Uterus (tissue), 4 donors: ENCODE measurements at places on chromosomes 6 and 20.

GRCh38 chr6:135402311-135402710 lies 95.2 kb downstream of the AHI1 start:
- DNase-seq = no peak

DNA sequence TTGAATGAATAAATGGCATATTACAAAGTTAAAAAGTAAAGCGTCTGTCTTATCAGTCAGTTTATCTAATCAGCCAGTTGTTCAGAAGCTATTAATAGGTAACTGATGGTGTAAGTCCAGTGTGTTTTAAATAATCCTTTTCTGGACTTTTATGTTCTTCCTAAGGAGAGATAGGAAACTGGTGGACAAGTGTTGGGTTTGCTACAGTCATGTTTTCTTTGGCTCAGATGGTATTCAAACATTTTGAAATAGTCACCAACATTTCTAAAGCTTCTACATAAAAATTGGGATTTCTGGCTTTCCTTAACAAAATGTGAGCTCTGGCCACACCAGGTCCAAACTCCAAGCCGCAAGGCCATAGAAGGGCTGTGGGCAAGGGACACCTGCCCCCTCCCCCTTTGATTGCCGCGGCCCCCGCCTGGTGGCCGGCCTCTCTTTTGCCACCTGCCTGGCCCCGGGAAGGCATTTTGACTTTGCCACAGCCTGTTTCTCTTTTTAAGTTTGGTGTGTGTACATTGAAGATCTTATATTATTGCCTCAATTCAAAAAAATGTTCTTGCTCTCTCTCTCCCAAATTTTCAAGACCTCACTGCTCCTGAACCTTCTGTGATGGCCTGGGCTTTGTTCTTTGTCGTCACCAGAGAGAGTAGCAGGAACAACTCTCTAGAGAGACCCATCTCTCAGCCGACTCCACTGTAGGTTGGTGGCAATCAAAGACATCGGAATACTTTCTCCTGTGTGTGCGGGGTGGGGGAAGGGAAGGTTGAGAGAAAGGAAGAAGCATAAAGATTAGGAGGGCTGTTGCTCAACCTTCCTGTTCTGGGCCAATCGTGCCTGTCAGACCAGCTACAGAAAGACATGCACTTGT lies 84.0 kb upstream of the ZNF217 start:
- peak; percentile 22 for DNase-seq

DNA sequence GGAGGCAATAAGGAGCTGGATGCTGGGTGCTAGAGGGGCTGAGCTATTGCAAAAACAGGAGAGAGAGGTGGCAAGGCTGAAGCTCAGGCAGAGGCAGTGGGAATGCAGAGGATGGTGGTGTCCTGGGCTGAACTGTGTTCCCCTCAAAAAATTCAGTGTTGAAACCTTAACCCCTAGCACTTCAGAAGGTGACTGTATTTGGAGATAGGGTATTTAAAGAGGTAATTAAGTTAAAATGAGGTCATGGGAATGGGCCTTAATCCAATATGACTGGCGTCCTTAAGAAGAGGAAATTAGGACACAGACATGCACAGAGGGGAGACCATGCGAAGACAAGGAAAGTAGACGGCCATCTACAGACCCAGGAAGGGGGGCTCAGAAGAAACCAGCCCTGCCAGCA lies 11.5 kb upstream of the MMP9 start:
- no peak for DNase-seq

- DNase-seq = no peak
Observed at GRCh38 chr6:137471986-137472385, 22.2 kb downstream of the OLIG3 start.

- DNase-seq = no peak
Observed at GRCh38 chr6:41042226-41043055, at the start of gene TSPO2. TSS of gene TSPO2 (plus strand) at chr6:41042467. CDS start at chr6:41042986, 519 bp downstream.

DNA sequence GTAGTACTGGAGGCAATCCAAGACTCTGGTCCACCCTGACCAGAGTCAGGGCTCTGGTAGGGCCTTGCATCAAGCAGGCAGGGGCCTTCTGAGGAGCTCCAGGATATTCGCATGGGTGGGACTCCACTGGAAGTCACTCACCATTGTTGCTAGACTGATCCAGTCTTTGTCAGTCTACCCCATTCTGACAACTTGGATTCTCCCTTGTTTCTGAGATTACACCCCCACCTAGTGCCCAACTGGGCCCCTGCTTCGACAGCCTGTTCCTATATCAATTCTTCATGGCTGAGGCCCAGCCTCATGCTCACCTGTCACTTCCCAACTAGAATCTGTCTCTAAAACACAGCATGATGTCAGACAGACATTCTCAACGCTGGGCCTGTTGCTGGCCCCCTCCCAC lies 5.2 kb downstream of the SLC35D3 start:
- no peak for DNase-seq

GRCh38 chr6:108779536-108780275 lies 68.5 kb upstream of the ARMC2 start:
- DNase-seq = no peak

- peak; percentile 62 for DNase-seq
Observed at GRCh38 chr6:28657769-28658465, 132.2 kb downstream of the GPX5 start.

GRCh38 chr6:44073612-44074438 lies 53.4 kb downstream of the MRPL14 start:
- no peak for DNase-seq

DNA sequence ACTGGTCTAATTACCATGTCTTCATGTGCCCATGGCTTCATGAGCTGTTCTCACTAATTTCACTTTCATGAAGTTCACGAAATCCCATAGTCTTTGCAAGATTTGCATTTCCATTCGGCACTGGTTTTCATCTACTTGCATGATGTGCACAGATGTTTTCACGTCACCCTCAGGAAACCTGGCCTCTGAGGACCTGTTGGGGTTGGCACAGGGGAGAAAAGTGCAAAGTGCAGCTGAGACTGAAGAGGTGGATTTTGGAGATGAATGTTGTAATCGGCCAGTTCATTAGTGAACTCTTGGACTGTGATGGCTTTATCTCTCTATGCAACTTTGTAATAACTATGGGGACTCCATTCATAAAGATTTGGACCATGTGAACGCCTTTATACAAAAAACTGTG lies 80.2 kb upstream of the SULF2 start:
- no peak for DNase-seq

DNA sequence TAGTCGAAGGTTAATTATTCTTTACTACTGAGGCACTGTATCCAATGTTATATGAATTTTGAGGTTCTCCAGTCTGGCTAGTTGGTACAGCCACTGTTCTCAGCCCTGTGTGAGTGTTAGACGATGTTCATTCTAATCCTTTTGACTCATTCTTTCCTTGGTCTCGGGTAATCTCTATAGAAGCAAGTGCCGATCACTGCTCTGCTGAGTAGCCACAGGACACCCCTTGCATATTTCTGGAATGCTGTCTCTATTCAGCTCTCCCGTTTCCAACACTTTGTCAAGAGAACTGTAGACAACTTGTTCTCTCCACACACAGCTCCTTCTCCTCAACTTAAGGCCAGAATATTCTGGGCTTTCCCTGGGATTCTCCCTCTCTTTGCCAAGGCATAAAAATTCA lies 42.4 kb upstream of the PLCB1 start:
- no peak for DNase-seq

GRCh38 chr20:605237-605636 lies 4.9 kb downstream of the TCF15 start:
- DNase-seq = no peak

DNA sequence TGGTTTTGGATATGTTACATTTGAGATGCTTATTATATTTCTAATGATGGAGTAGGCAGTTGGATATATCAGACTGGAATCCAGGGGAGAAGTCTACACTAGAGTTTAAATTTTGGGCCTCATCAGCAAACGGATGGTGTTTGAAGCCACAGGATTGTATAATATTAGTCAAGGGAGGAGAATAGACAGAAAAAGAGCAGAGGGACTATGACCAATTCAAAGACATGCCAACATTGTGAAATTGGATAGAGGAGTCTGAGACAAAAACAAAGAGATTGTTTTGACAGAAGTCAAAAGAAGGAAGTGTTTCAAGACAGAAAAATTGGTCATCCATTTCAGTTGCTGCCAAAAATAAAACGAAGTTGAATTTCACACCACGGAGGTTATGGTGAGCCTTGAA lies 66.5 kb downstream of the NOX3 start:
- DNase-seq = no peak

GRCh38 chr20:54535033-54535432 lies 59.6 kb downstream of the DOK5 start:
- DNase-seq = no peak

DNA sequence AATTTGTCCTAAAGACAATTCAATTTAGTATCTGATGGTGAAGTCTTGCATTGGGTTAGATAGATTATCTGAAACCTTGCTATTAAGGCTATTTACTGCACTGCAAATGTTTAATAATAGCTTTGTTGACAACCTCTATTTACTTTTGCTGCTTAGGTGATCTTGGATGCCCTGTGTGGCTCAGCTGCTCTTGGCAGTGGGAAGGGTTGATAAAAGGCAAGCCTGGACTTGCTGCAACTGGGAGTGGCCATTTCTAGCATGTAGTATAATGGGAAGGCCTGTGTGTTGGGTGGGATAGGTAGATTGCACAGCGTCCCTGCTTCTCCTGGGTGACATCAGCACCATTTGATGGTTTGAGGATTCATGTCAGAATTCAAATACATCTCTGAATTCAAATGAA lies 49.1 kb downstream of the ARMC2 start:
- DNase-seq = no peak

DNA sequence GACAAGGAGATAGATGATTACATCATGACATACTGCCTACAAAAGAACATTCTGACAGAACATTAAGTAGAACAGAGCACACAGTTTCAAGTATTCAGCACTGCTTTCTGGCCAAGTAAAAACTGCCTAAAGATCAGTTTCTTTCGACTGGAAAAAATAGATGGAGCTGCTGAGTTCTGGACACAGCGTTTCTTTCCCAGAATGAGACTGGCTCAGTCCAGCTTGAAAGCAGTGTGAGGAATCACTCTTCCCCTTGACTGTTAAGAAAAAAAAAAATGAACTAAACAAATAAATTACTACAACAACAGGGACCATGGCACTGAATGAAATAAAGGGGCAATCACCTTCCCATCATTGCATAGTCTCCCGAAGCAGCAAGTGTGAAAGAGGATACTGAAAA lies 4.4 kb upstream of the LYRM2 start:
- no peak for DNase-seq

DNA sequence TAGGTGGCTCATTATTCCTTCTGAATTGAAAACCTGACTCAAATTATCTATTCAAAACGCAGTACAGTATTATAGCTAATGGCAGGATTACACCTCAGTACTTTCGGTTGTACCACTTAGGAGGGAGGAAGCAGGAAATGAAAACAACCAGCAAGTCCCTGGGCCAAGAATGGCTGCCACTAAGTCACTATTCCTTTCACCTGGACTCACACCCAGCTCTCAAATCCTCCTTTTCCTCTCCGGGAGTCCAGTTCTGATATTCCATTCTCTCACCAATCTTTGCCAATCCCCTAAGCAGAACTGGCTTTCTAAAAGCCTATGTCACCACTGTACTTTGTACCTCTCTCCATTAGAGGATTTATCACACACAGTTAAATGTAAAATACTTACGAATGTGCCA lies 20.6 kb downstream of the TMEM242 start:
- DNase-seq = no peak

DNA sequence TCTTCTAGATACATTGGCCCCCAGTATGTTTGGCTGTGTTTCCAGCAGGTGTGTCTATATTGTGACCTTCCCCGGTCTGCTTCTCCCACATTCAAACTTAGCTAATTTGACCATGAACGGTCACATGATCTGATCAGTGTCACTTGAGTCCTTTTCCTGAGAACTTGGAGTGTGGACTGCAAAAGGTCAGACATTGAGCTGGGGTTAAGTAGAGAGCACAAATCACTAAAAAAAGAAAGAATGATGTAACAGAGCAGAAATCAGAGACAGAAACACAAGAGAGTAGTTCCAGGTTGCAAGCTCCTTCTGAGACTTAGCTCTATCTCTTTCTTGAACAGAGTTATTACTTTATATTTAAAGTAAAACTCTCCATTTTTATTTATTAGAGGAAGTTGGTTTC lies 733.9 kb downstream of the CBLN4 start:
- no peak for DNase-seq

DNA sequence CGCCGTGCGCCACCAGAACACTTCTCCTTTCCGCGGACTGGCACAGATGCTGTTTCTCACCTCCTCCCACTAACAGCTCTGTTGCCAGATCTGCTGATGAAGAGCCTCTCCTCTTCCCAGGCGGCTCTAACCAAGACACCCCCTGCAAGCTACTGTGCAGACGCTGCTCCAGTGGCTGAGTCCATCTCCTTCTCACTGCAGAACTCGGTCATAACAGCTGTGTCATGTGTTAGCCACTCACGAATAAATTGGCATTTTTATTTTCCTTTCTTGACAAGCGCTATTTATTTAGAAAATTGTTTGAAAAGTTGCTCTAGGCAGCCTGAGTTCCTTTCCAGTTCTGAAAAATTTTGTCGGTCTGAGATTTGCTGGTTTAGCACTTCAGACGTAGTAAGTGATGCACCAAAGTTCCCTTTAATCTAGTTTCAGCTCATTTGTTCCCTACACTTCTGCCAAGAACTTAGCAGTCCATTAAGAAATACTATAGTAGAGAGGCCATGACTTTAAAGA lies 12.8 kb upstream of the PLEKHG1 start:
- no peak for DNase-seq

GRCh38 chr6:148203970-148204369 lies 138.7 kb upstream of the SASH1 start:
- DNase-seq = no peak

DNA sequence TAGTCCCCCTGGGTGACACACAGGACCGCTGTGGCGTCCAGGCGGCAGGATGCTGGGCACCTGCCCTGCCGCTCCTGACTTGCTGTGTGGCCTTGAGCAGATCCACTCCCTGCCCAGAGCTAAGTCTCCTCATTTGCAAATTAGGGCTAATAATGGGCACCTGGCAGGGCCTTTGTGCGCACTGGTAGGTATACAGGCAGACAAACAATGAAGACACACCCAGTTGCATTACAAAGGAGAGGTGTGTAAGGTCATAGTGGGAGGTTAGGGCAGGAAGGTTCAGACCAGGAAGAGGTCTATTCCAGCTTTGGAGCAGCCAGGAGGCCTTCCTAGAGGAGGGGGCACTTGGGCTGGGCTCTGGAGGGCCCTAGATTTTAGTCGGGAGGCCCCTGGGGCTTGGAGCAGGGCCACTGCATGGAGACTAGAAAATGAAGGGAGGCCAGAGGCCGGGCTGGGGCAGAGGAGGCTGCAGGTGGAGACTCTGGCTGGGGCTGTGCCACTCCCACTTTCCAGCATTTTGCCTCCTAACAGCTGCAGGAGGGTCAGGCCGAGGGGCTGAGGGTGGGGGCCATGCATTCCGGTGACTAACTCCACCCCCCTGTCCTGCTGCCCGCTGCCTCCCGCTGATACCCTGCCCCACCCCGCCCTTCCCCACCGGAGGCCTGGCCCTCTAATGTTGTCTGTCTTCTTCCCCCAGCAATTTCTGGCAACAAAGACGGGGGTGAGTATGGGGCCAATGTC lies 28.5 kb downstream of the MYH7B start:
- DNase-seq = no peak

- no peak for DNase-seq
Observed at GRCh38 chr20:61673152-61673847, 392.4 kb downstream of the TAF4 start.

GRCh38 chr6:148441454-148441911 lies 98.8 kb downstream of the SASH1 start:
- DNase-seq = no peak
